ENCODE measurements at places on chromosomes 11 and 22.

- DNase-seq, result no peak
Measured at GRCh38 chr22:41772645-41773044, 27.8 kb upstream of the CCDC134 start.

- no peak for DNase-seq
Measured at GRCh38 chr22:48307931-48308330, 1519.7 kb downstream of the BRD1 start.

DNA sequence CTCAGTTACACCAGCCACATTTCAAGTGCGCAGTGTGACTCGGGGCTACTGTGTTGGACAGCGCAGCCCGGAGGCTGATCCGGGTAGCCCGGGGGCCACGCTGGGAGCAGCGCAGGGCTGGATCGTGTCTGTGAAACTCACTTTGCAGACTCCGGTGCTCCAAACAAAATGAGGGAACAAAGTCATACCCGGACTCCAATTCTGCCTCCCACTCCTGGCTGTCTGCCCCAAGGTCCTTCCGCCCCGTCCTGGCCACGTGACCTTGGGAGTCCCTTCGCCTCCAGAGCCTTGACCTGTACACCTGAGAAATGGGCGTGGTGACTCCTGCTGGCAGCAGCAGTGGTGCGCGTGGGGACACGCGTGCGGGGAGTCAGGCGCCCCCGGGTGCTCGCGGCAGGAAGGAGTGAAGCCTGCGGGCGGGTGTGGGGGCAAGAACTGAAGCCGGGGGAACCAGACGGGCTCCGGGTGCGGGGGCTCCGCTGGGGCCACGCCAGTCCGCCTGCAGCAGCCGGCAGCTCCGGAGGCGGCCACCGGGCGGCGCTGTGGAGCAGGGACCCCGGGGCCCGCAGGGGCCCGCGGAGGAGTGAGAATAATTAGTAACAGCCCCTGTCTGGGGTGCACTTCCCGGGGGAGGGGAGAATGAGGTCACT, 42.4 kb downstream of the KCNJ4 start:
- DNase-seq, result peak; percentile 39

DNA sequence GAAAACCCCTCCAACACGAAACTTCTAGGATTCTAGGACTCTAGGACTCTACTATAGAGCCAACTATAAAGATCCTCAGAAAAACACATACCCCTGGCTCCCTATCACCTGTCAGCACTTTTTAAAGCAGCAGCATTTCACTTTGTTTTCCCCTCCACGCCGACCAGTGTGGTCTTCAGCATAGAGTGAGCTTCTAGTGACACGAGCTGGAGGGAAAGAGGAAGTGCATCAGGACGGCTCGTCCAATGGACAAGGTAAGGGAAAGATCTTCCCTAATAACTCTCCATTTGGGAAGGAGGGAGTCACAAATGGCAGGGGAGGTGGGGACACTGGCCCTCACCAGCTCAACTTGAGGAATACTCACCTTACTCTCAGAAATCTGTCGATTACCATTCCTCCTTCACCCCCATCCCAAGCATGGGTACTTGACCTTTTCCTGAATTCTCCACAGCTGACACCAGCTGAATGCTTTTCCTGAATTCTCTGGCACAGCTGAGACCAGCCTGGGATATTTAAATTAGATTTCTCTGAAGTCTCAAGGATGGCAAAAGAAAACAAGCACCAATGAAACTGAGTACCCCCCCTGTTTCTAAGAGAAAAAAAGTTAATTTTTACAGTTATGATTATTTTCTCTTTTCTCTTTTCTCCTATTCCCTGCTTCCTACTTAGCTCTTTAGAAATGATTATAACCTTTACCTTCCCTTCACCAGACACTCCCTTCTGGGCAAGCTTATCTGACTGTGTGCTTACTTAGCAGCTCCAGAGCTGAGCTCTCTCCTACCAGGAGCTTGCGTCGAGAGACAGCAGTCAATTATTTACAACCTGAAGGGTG, 33.3 kb upstream of the NNMT start:
- no peak for DNase-seq

DNA sequence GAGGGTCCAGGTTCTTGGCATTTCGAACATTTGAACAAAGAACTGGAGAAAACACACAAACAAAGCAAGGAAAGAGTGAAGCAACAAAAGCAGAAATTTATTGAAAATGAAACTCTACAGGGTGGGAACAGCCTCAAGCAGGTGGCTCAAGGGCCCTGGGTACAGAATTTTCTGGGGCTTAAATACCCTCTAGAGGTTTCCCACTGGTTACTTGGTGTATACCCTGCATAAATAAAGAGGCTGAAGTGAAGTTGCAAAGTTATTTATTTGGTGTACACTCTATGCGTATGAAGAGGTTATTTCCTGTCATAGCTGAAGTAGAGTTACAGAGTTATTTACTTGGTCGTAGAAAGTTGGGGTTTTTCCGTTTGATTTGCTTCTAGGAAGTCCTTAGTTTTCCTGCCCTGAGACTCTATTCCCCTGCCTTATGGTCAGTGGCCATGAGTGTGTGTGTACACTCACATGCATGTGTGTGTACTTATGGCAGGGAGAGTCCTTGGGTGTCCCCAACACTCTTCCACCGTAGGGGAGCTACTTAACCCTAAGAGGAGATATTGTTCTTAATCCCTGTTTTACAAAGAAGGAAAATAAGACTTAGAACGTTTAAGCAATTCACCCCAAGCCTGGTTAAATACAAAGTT, 5.6 kb upstream of the SMCO4 start:
- DNase-seq, result no peak

GRCh38 chr11:47731475-47731874, 16.3 kb upstream of the AGBL2 start:
- DNase-seq, result no peak

DNA sequence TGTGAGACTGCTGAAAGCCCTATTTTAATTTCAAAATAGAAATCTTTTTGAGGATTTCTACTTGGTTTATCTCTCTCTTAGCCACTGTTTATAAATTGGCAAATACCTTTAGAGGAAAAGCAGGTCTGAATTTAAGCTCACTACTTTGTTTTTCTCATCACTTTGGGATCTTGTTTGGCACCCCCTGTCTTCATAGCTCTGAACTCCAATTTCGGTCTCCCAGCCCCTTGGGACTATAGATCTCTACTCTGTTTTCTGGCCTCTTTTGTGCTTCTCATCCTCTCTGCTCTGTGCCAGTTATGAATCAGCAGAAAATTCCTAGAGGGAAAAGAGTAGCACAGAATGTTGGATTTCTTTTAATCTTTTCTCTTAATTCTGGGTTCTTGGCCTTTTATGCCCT, 118.3 kb downstream of the CYP2R1 start:
- no peak for DNase-seq

GRCh38 chr22:46052801-46053562, 76.0 kb upstream of the WNT7B start:
- DNase-seq, result no peak

- DNase-seq, result no peak
Measured at GRCh38 chr11:82225930-82226329, 507.7 kb downstream of the FAM181B start.

GRCh38 chr11:63595296-63595695, 18.9 kb downstream of the PLAAT3 start:
- no peak for DNase-seq

GRCh38 chr22:46596032-46596441, 24.1 kb upstream of the GRAMD4 start:
- no peak for DNase-seq

DNA sequence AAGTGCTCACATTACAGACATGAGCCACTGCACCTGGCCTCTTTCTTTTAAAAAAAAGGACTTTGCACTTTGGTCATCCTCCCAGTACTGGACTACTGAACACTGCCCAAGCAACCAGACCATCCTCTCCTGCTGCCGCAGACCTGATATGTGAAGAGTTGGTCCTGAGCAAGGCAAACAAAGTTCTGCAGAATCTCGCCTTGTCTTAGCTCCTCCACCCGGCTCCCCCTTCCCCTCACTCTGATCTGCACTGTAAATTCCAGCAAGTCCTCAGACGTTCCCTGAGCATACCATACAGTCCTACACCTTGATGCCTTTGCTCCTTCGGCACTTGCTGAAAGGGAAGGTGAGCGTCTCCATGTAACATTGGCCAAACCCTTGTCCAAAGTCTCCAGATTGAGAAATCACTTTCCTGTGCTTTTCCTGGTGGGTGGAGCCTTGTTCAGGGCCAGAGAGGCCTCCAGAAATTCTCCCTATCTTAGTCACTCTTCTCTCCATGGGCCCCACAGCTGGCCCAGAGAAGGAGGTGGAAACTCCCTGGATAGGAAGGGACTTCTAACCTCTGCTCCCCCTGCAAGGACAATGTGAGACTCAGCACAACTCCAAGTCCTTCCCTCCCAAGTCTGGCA, 47.0 kb upstream of the TIMP3 start:
- no peak for DNase-seq

GRCh38 chr11:121611242-121611641, 158.5 kb upstream of the SORL1-AS1 start:
- no peak for DNase-seq

DNA sequence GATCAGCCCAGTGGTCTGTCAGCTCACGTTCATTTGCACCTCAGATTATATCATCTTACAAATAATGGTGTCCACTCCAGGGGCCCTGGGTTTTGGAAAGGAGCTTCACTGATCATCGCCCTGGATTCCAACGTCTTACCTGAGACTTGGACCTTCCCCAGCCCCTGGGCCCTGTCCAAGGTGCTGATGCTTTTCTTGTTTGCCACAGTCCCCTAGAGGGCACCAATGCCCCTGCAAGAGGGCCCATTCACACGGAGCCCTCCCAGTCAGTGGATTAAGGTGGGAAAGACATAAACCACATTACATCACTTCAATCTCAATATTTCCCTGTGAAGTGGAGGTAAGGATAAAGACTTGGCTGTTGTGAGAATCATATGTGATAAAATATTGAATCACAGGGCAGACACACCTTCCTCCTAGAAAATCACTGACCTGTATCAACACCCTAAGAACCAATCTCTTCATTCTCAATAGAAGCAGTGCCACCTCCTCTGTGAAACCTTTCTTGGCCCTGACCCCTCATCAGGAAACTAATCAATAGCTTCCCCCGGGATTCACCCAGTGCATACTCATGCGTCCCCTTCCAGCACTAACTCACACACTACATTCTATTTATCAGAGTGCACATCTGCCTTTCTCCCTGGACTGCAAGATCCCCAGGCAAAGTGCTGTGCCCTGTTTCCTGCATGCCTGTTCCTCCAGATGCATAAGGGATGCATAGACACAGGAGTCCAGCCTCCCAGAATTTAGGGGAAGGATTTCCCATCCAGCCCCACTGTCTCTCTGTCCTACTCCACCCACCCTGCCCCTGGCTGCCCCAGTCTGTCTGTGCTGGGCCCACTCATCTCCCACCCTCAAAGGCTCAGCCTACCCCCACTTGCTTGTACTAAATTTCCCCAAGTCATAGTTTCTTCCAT, 167.0 kb downstream of the BUD13 start:
- no peak for DNase-seq

GRCh38 chr11:71538666-71538990, 803 bp downstream of the KRTAP5-8 start:
- DNase-seq, result no peak

DNA sequence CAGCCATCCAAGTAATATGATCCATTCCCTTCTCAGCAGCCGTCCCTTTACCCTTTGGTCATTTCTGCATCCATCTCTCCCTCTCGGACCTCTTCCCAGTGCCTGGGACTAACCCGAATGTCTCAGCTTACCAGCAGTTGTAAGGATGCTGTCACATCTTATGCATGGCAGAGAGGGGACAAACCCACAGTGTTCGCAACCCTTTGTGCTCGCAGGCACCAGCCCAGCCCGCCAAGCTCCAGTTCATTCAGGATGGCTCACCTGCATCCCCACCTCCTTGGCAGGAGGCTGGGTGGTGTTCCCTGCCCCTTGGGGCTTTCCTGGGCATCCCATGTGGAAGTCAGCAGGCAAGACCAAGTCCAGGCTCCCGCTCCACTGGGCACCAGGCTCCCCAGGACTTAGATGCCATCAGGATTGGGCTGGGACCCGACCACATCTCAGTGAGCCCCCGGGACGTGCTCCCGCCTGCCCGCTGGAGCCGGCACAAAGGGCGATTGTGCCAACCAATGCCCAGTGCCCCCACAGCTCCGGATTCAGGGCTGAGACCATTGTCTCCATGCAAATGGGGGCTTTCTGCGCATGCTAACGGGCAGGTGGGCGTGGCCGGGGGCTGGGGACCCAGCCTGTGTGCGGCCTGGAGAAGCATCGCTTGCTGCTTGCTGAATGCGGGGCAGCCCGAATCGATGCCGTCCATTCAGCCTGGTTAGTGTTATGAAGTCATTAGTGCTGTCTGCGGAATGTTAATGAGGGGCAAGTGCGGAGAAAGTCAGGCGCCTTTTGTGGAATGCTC, 108.6 kb downstream of the KCNQ1OT1 start:
- DNase-seq, result no peak

DNA sequence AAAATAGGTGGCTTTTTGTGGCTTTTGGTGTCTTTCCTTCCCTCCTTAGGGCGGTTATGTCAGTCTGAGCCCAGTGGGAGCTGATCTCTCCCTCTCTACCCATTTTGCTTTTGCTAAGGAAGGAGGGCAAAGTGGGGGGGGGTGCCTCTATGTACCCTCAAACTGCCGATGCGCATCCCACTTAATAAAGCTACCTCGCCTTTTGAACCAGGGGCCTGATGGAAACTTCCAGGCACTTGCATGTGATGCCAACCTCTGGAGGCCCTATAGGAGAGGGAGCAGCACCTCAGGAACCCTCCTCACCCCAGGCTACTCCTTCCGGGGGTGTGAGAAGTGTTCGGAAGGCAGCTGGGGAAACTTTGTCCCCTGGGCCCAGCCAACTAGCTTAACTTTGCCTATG, 97.0 kb upstream of the HSD17B12 start:
- DNase-seq, result no peak

GRCh38 chr11:122137078-122137793, 21.2 kb upstream of the BLID start:
- DNase-seq, result no peak

DNA sequence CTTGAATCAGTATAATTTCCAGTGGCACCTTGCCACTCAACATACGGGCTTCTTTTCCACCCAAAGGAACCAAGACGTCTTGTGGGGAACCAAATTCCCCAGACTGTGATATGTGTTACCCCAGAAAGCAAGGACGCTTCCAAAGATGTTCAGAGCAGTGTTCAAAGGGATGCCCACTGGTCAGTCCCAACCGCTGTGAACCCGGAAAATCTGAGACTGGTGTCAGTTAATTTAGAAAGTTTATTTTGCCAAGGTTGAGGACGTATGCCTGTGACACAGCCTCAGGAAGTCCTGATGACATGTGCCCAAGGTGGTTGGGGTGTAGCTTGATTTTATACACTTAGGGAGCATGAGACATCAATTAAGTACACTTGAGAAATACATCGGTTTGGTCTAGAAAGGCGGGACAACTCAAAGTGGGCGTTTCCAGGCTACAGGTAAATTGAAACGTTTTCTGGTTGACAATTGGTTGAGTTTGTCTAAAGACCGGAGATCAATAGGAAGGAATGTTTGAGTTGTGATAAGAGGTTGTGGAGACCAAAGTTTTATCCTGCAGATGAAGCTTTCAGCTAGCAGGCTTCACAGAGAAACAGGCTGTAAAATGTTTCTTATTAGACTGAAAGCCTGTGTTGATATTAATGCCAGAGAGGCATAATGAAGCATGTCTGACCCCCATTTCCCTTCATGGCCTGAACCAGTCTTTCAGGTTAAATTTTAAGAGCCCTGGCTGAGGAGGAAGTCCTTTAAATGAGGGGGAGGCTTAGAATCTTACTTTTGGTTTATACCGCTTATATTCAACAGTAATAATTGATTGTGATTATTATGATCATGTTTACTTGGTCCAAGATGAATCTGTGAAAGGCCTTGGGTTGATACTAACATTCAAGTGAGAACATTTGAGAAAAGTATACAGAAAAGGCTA, 6.8 kb downstream of the APOL3 start:
- DNase-seq, result no peak

Data from T-helper 9 cell (primary cell).